ENCODE measurements at places on chromosomes 7 and 10. TPM values are rescaled to one million over a fixed set of nuclear protein-coding genes. Genes with fewer than 3 reads are reported as not detected.

DNA sequence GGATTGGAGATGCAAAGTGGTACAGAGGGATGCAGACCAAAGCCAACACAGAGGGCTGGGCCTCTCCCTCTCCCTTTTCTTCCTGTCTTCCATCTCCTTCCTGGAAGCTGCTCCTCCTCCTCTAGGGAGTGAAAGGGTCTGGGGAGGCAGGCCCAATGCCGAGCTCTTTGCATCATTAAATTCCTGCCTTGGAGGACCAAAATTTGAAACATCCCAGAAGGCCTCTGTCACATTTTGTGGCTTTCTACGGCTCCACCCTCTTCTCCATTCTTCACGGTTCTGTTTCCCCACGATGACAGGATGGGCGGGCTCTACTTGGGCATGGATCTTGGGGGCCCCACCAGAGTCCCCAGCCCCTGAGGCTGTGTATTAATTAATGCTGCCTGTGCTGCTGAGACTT is 76.4 kb downstream of the NEURL1 start:
- DNase-seq = no peak

GRCh38 chr7:106285855-106286492 is 1.2 kb upstream of the NAMPT start:
- DNase-seq = no peak

Gene SPDYE16
- total RNA-seq = not detected

DNA sequence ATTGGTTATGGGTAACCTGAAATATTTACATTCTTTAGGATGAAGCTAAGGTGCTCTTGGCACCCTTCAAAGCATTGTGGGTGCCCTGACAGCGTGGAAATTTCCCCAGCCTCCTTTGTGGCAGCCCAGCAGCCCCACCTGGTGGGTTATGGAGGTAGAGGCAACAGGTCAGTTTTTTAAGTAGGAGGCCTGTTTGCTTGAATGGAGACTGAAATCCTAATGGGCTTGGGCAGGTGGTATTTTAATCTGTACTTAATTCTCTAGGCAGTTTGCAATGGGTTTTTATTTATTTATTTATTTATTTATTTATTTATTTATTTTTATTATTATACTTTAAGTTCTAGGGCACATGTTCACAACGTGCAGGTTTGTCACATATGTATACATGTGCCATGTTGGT is 139.4 kb downstream of the EPC1 start:
- peak; percentile 74 for DNase-seq

All from dermis blood vessel endothelial cell (primary cell).